ENCODE measurements at places on chromosomes 7 and 10. TPM values are rescaled to one million over a fixed set of nuclear protein-coding genes. Genes with fewer than 3 reads are reported as not detected.

- no peak for DNase-seq
These were observed 372.3 kb upstream of the LRRN3 start for GRCh38 chr7:110718503-110719205.

DNA sequence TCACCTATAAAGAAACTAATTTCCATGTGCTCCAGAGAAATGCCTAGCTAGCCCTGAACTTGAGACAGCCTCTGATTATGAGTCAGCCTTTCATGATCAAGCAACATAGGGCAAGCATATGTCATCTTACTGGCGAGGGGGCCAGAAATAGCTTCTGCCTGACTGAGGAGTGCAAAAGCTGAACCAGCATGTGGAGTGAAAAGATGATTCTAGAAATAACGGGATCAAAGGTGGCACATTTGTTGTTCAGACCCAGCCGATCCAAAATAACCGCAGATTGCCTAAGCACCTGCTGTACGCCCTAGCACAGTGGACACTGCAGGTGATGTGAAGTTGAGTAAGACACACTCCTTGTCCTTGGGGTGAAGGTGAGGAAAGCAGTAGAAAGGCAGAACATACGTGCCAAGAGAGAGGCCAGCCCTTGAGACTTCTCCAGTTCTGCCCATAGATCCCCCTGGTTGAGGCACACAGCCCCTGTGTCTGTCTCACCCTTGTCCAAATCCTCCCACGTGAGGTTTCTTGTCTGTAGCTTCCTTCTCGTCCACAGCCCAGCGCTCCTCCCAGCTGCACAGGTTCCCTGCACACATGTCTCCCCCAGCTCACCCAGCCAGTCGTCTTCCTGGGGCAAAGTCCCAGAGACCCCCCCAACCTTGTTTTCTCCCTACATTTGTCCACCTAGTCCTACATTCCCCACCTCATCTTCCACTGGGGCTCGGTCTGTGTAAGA, 2.8 kb upstream of the BCL7B start:
- DNase-seq = peak; percentile 90

DNA sequence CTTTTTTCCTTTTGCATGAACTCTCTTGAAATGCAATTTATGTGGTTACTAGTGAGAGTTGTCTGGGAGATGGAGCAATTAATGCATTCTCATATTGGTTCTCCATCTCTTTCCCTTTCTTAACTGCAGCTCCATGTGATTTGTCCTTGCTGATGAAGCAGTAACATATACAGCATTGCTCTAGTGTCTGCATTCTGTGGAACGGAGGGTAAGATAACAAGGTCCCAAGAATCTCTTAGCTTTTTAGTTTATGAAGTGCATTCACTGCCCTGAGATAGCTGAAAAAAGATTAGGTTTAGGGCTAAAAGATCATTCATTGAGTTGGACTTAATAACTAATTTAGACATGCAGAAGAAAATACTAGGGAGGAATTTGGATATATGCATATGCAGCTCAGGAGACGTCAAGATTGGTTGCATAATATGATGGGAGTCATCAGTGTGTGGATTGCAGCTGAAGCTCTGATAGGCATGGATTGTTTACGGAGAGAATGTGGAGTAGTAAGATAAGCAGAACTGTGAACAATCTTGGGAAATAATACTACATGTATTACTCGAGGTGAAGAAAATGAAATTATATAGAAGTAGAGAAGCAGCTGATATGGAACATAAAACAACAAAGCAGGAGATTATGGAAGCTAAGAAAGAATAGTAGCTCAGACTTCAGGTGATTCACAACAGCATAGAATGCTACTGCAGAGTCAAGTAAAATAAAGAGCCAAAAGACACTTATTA, 404.7 kb downstream of the ARL4A start:
- DNase-seq = no peak

GRCh38 chr10:51896849-51897248, 197.5 kb upstream of the CSTF2T start:
- no peak for DNase-seq

GRCh38 chr7:31108097-31108657, 56.1 kb downstream of the ADCYAP1R1 start:
- no peak for DNase-seq

The PIP gene
- not detected for total RNA-seq

The MDFIC gene
- total RNA-seq = 67.0 TPM
